ENCODE measurements at places on chromosomes 12 and 14.

DNA sequence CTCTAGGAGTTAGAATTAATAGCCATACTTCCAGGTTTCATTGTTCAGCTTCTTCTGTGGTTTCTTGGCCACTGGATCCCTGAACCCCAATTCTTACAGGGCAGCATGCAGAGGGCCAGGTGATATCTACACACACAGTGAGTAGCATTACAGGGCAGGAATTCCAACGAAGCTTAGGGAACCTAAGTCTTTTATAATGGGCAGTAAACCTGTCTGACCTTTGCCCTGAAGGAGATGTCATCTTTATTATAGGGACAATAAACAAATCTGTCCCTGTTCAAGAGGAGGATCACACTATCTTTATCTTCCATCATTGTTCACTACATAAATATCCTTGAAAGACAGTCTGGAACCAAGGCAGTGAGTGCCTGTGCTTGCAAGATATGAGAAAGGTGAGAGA, 11.7 kb upstream of the EML5 start:
- no peak for DNase-seq

- no peak for DNase-seq
Measured at GRCh38 chr12:112146123-112146522, 20.8 kb downstream of the TRAFD1 start.

DNA sequence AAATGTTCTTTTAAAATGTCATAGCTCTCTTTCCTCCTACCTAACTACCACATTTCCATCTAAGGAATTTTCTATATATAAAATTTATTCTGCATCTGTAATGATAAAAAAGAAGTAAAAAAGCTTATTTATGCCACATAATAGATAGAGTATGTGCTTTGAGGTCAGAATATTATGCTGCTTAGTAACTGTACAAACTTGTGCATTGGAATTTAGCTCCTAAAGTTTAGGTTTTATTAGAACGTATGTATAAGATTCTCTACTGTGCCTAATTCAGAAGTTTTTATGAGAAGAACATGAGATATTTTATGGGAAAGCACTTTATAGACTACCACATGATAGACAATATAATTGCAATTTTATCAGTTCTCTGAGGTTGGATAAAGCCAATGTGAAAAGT, 384.6 kb downstream of the SLC16A7 start:
- DNase-seq: no peak

- no peak for DNase-seq
Measured at GRCh38 chr14:72332871-72333270, 400.6 kb downstream of the RGS6 start.

- no peak for DNase-seq
Measured at GRCh38 chr14:19851365-19851764, 23.6 kb upstream of the OR4K2 start.

GRCh38 chr12:92408072-92408900, 262.6 kb upstream of the BTG1 start:
- no peak for DNase-seq

DNA sequence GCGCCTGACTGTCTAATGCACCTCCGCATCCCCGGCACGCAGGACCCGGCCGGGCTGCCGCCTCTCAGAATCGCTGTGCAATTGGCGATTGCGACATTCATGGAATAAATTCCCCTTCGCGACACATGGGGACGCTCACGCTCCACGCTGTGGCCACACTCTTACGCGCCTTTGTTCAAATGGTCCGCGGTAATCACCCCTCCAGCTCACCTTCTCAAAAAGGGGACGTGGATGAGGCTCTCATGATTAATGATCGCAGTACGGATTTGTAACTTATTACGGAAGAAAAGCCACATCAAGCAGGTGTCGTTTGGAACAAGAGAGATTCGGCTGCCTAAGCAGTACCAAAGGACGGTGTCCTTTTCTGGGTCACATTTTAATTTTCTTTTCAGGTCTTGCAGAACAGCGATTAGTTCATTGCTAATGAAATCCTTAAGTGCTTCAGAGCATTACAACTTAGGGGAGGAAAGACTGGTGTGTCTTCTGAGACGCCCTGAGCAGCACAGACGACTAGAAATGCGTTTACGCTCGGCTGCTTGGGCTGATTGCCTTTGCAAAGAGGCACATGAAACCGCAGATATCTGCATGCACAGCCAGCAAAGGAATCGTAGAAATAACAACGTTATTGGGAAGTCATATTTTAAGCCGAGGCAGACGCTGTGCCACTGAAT, 37.3 kb upstream of the ADGRD1 start:
- no peak for DNase-seq

DNA sequence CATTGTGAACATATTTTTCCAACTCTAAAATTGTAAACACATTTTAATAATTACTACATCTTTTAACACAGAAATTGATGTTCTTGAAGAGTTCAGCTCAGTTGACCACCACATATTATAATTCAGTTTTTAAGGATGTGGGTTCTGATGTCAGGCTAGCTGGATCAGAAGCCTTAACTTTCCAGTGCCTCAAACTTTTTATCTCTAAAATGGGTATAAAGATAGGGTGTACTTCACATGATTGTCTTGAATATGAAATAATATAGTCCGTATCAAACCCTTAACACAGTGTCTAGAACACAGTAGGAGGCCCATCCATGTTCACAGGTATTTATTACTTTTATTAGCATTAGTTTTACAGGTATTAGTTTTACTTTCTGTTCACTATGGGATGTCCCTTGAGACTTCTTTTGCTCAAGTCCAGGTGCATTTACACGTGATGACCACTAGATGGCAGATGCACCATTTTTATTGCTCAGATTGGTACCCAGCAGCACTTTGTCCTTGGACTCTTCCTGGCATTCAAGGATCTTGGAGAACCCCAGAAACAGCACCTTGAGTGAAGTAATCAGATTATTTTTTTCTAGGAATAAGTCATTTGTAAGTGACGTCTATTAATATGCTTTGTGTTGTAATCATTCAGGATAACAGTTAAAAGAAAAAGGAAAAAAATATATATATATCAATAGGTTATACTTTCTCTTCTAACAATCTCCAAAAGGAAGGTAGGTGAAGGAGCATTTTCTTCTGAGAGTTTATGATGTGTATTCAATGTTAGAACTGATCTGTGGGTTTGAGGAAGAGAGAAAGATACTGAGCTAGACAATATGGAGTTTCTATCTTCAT, 580.2 kb downstream of the ETNK1 start:
- no peak for DNase-seq

- no peak for DNase-seq
Measured at GRCh38 chr14:56821805-56822610, 11.7 kb upstream of the OTX2 start.

GRCh38 chr12:32307326-32307725, 92.0 kb upstream of the FGD4 start:
- DNase-seq: no peak

Data from vagina (tissue), 2 donors.